ENCODE measurements at places on chromosomes 2 and 18.

DNA sequence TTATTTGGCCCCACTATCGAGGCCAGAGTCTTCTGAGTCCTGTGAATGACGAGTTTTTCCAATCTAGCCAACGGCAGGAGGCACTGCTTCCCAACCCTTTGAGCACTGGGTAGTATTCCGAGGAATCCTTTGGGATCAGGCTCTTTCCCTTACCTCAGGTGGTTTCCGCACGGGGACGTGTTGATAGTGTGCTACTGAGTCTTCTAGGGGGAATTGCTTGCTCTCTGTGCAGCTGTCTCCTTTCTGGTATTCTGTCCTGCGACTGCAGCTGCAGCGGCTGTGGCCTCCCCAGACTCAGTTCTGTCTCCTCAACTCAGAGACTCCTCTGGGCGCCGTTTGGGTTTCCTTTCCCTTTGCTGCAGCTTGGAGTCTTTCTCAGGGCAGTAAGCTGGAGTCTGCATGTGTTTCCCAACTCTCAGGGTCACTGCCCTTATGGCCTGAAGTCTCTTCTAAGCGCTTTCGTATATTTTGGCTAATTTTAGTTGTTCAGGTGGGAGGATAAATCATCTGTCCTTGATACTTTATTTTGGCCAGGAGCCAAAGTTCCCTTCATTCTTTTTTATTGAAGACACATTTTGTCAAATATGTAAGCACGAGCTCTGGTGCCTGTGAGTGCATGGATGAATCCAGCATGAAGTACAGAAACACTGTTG lies 118.4 kb downstream of the MAP4K4 start:
- DNase-seq, result peak; percentile 29

GRCh38 chr2:69007169-69007568 lies 5.8 kb upstream of the ANTXR1 start:
- DNase-seq, result no peak

GRCh38 chr18:59139291-59139614 lies 431 bp upstream of the SEC11C start:
- DNase-seq, result peak; percentile 93

GRCh38 chr2:240586919-240587800 lies 626 bp downstream of the CAPN10 start:
- DNase-seq, result peak; percentile 80

Data from NCI-H345 (cell line).